ENCODE measurements at places on chromosomes 7 and 10.

DNA sequence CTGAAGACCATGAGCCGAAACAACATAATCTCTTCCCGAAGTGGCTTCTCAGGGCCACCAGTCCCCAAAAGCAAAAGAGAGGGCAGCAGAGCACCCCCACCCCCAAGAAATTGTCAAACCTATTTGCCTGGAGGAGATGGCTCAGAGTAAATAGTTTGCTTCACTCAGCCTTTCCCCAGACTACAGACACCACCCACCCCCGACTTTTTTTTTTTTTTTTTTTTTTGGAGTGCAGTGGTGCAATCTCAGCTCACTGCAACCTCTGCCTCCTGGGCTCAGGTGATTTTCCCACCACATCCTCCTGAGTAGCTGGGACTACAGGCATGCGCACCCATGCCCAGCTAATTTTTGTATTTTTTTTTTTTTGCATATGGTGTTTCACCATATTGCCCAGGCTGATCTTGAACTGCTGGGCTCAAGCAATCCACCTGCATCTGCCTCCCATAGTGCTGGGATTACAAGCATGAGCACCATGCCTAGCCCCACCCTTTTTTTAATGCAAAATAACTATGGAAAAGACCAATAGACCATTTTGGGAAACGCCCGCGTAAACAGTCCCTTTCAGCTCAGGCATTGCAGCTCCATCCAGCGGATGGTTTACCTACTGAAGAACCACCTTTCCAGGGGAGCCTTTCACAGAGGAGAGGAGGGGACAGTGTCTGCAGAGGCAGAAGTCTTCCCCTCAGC is 9.7 kb downstream of the ZMIZ1 start:
- no peak for DNase-seq

- no peak for DNase-seq
Observed at GRCh38 chr7:129361771-129362170, 72.5 kb upstream of the STRIP2 start.

DNA sequence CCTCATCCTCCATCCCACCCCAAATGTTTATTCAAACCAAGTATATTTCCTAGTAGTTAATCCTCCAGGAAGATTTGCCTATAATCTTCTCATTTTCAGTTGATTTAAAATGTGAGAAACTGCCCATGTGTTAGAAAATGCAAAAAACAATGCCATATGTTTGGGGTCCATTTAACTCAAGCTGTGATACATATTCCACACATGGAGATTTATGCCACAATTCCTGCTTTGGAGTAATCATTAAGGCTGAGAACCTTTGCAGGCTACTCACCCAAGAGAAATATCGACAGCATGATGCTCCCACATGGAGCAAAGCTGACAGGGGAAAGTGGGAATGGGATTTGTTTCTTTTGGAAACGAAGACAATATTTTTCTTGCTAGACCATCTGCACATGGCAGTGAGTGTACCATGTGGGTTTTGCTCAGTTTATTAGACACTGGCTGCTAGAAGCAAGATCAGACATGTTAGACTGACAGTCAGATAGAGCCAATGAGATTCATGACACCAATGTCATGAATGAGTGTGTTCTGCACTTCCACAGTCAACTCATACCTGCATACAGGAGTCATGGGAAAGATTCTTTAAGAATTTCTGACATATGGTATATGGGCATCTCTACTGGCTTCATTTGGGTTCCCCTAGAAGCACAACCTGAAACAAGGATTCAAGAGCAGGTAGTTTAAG is 3.4 kb upstream of the GRM8 start:
- no peak for DNase-seq

- no peak for DNase-seq
Observed at GRCh38 chr10:70809726-70810125, 6.0 kb upstream of the SGPL1 start.
